AG10803 (cell line): ENCODE measurements at places on chromosomes 6 and 20.

DNA sequence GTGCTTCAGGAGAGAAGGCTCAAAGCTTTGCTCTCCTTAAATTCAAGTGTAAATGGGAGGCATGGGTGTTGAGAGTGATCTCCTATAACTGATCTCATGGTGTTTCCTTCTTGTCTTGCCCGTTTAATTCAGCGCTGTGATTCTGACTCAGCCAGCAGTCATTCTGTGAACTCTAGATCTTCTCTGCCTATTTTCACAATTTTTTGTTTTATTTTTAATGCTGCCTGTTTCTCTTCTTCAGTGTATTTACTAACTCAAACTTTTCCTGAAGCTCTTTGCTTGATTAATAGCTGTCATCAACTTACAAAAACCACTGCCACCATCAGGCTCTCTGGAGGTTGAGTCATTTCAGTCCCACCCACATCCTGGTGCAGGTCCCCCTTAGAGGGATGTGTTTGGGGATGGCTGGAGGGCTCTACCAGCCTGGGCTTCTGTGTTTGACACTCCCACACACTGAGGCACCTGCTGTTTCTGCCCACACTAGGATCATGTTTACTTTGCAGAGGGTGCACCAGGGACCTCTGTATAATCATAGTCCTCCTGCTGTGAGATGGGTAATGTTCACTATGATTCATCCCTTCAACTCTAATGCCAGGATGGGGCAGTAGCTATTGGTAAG is 94.0 kb downstream of the SHLD1 start:
- peak; percentile 20 for DNase-seq

DNA sequence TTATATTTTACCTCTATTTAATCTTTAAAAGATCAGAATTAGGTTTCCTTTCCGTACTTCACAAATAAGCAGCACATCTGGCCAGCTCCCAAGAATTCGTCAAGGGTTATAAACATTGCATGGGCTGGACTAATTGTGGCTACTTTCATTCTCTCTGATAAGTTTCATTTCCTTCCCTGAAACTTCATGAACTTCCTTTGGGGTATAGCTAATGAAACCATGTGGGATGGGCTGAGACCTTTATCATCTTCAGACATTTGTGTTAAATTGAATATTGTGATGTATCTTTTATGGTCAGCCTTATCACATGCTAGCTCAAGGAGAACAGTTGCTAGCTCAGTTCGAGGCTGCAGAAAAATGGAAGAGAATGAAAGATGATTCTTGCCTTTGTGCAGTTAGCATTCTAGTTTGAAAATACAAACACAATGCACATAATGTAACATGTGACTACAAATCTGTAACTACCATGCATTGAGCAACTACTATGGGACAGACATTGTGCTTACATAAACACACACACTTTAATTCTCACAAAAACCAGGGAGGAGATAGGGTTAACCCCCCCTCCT is 1.7 kb upstream of the GMPR start:
- peak; percentile 62 for DNase-seq

DNA sequence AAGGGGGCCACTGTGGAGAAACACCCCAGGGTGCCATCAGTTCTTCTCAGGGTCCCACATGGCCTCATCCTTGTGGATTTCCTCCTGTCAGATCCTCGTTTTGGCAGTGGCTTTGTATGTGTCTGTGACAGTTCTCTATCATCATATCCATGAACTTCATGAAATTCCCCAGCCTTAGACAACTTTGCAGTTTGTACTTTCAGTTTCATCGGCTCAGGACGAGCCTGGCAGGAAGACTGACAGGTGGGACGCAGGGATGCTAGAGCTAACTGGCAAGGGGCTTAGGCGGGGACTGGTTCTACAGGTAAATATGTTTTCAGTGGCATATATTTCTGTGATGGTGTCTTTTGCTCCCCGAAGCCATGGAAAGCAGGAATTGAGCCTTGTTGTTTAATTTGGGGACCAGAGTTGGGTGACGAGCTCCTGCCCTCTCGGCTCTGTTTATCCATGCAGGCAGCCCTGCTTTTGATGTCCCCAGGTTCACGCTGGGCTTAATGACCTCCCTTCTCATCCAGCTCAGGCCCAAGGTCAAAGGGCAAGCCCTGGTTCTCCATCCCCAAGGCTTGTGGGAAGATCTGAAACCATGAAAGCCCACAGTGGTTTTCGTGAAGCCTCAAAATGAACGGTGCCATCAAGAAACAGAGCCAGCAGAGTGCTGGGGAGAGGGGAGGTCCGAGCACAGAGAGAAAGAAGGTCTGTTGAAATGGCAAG is 11.2 kb downstream of the SDCBP2 start:
- no peak for DNase-seq

- no peak for DNase-seq
Measured at GRCh38 chr6:90846824-90847223, 260.0 kb upstream of the MAP3K7 start.

GRCh38 chr6:13053006-13053461 is 275.3 kb downstream of the TBC1D7 start:
- no peak for DNase-seq

DNA sequence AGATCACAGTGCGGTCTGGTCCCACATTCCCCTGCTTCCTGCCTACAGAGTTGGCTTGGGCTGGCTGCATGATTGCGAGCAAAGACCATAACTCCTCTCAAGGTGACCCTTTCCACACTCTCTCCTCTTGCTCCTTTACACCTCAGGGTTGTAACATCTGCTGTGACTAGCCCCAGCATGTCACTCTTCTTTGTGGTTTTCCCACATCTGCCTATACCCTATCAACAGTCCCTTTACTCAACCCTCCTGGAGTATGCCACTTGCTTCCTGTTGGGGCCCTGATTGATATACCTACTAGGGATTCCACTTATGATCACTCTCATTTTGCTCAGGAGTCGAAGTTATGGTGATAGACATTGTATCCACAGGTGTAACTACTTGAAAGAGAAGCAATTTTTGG is 58.9 kb upstream of the SGK1 start:
- no peak for DNase-seq

- DNase-seq = peak; percentile 72
Measured at GRCh38 chr6:57190140-57190539, 18.0 kb downstream of the BAG2 start.

DNA sequence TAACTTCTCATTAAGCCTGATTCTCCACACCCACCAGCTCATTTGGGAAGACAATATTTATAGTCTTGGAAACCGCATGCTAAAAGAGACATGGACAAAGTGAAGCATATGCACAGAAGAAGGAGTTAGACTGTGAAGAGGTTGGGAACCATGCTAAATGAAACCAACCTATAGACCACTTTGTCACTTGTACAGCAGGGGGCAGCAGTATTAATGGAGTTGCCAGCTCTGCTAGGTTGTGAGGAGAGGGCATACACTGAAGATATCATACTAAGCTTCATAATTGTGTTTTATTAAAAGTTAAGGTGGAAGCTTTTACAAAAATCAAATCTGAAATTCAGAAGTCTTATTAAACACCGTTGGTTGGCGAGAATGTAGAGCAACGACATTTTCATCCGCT is 38.3 kb upstream of the HMGCLL1 start:
- peak; percentile 34 for DNase-seq

GRCh38 chr6:33417128-33417902 is 592 bp downstream of the CUTA start:
- peak; percentile 88 for DNase-seq

- no peak for DNase-seq
Measured at GRCh38 chr6:13437218-13437996, 50.0 kb downstream of the GFOD1 start.

DNA sequence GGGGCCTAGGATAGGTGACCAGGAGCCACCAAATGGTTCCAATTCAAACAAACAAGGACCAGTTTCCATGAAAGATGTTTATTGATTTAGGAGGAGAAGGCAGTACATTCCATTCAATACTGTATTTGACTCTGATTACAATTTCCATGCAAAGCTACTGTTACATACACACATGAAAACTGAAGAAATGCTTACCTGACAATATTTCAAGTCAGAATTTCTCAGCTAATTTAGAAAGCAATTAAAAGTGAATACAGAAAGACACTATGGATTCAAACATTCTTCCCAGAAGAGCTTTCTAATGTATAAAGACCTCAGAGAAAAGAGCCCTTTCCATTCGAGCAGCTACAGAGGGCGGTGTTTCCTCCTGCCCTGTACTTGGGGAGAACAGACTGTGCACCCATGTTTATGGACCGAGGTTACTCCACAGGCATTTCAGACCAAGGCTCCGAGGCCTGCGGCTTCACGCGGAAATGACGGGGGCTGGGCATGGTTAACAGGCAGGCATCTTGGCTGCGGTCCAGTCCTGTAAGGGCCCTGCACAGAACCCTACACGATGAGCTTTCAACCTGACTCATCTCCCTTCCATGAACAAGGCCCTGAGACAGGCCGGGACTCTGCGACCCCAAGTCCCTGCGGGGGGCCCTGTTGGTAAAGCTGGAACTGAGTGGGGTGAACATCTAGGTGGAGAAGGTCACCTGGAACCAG is 25.7 kb upstream of the TCFL5 start:
- DNase-seq = peak; percentile 83

DNA sequence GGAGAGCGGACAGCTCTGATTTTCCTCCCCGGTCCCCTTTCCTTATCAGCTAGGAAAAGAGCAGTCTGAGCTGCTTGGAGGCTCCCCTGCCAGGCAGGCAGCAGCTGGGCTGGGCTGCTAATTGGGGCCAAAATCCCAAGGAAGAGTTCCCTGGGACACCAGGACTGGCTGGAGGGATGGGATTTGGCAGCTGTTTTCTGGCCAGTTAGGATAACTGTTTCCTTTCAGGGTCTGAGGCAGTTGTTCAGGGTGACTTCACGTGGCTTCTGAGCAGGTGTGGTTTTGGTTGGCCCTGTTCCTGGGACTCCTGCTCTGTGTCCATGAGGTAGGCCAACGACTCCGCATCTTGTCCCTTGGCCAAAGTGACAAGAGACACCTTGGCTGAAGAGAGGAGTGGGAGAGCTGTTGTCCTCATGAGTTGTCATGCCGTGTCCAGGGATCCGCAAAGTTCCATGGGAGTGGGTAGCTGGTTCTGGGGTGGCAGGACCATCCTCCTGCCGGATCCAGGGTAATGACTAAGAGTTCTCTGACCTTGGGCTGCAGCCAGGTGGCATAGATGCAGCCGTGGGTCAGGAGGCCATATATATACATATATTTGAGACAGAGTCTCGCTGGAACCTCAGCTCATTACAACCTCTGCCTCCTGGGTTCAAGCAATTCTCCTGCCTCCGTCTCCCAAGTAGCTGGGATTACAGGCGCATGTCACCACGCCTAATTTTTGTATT is 21.2 kb downstream of the MRPS18A start:
- DNase-seq = no peak

GRCh38 chr20:63240004-63240403 is 4.3 kb downstream of the BIRC7 start:
- no peak for DNase-seq

DNA sequence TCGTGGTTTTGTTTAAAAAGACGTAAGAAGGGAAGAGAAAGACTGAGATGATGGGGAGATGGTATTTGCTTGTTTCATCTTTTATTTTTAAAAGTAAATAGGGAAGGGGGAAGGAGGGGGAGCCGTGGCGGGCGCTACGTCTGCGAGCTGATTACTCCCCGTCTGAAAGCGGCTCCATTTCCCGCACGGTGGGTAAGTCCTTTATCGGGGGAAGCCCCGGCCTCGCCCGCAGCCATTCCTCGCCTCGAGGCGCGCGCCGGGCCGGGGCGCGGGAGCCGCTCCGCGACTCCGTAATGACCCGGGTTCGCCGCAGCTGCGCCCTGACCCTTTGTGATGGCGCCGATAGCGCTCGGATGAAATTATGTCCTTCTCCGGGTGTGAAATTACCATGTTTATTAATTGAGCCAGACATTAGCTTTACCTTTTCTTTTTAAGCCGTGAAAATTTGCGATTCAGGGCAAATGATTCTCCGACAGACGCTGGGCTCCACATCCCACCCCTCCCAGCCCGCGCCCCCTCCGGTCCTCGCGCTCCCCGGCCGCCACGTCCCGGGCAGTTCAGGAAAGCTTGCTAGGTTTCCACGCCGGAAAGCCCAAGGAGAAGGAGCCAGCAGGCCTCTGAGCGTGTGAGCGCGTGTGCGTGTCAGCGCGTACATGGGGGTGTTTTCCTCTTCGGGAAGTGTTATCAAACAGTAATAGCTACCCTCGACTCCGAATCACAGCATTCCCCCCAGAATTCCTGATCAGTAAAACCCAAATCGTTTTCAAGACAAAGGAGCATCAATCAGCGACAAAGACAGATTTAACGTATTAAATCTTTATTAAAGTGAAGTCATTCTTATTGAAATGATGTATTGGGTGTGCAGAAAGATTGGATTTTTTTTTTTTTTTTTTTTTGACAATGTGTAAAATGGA is 30.0 kb downstream of the TFAP2A start:
- no peak for DNase-seq

GRCh38 chr20:45229264-45230056 is 8.3 kb downstream of the SEMG2 start:
- DNase-seq = no peak

DNA sequence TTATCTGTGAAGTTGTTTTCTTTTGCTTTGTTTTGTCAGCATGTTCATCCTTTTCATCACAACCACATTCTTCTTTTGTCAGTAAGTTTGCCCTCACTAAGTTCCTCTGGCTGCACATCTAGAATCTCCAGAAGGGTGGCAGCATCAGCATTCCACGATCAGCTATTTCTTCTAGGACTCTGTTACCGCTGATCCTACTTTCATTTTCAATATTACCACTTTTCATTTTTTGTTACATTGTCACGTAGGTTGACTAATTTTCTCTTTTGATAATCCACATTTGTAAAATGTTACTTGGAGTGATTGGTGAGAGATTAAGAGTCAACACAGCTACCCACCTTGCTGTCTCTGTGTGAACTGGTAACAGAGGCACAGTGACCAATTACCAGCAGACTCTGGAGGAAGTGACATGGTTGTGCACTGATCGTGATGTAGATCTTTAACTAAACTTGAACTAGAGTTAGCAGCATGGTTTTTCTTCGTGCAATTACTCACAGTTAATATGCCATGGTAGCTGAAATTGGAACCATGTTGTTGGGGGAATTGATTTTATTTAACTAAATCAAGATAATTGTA is 307.9 kb upstream of the SLC35B3 start:
- no peak for DNase-seq

GRCh38 chr6:44262467-44263353 is 2.6 kb downstream of the NFKBIE start:
- no peak for DNase-seq

GRCh38 chr6:21733311-21733710 is 139.8 kb downstream of the SOX4 start:
- peak; percentile 33 for DNase-seq

DNA sequence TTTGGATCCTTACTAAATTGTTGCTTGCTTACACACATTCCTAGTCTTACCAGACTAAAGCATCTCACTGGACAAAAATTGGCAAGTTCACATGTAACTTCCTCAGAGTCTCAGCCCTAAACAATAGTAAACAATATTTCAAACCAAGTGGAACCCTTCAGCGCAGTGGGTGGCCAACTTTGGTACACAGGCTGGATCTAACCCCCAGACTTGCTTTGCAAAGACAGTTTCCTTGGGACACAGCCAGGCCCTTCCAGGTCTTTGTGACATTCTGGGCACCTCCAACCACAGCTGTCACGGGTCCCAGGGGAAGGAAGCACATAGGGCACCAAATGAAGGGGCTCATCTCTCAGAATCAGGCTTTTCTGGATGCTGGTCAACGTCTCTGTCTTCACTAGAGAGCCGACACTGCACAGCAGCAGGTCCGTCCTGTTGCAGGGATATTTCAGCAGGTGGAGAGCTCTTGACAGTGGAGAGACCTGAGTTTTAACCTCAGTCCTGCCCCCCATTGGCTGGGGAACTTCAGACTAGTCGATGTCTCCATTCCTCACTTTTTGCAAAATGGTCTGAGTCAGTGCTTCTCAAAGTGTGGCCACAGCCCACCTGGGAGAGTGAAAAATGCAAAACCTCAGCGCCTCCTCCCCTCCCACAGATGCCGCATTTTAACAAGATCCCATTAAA is 91.4 kb downstream of the BFSP1 start:
- no peak for DNase-seq

GRCh38 chr20:38855356-38855755 is 49.9 kb downstream of the PPP1R16B start:
- peak; percentile 75 for DNase-seq
